ENCODE measurements at places on chromosomes 2 and 18.

- DNase-seq = no peak
Observed at GRCh38 chr2:104866122-104866864, 12.4 kb downstream of the POU3F3 start.

DNA sequence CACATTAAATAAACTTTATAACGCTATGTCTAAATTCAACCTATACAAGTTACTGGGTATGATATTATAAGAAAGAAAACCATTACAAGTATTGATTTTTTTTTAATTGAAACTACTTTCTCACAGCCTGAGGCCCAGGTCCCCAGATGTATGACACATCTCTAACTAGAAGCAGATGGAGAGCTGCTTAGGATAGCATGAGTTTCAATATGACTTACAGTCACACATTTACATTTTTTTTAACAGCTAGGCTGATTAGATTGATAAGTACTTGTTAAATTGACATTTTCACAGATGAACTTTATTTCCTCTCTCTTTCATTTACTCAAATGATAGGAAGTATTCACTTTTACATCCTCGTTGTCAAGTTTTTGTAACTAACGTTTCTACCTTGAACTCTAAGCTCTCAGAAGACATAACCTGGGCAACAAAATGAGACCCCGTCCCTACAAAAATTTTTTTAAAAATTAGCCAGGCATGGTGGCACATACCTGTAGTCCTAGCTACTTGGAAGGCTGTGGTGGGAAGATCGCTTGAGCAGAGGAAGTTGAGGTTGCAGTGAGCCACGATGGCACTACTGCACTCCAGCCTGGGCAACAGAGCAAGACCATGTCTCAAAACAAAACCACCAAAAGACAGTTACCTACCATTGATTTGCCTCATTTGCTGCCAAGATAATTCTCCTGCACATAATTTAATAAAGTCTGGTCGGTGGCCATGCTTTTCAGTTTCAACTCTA lies 52.4 kb downstream of the STK39 start:
- DNase-seq = no peak

DNA sequence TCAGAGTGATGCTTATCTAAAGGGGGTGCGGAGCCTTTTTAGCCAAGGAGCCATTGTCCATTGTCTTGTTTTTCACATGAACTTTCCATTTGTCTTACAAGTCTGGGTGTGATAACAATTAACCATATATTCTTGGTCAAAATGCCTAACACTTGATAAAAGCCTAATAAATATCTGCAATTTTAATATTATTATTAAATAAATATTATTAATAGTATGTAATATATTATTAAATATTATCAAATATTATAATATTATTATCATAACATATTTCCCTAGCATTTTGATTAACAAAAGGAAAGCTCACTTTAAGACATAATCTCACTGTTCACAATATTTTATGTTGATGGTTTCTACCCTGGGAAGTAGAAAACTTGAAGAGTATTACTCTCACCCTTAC lies 1143.6 kb upstream of the GYPC start:
- no peak for DNase-seq

- DNase-seq = no peak
Observed at GRCh38 chr2:157251932-157252331, 5.6 kb upstream of the GALNT5 start.
